ENCODE measurements at places on chromosomes 3 and 15. TPM values are rescaled to one million over a fixed set of nuclear protein-coding genes. Genes with fewer than 3 reads are reported as not detected.

DNA sequence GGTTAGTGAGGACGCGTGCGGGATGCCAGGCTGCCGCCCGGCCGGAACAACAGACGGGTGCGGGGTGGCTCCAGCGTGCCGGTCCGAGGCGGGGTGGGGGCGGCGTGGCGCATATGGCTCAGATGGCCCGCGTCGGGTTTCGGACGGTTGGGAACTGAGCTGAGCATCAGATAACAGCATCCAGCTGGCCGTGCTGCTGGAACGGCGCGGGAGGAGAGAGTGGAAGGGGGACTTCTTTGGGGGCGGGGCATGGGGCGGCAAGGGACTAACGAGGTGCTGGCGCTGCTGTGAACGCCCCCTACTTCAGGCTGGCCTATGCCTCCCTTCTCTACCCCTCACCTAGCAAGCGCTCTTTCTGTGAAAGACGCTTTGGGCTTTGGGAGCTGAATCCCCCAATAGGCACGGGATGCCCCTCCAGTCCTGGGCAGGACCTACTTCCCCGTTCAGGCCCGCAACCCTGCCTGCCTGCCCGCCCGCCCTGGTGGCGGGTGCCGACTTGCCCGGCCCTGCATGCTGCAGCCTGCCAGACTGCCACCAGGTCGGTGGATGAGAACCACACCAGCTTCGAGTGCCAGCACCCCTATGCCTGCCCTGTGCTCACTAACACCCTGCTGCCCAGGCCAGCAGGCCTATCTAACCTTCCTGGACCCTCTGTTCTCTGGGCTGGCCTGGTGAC is 542 bp downstream of the INKA1 start:
- peak; percentile 72 for DNase-seq

- DNase-seq: no peak
Measured at GRCh38 chr3:157605356-157605755, 102.1 kb upstream of the VEPH1 start.

DNA sequence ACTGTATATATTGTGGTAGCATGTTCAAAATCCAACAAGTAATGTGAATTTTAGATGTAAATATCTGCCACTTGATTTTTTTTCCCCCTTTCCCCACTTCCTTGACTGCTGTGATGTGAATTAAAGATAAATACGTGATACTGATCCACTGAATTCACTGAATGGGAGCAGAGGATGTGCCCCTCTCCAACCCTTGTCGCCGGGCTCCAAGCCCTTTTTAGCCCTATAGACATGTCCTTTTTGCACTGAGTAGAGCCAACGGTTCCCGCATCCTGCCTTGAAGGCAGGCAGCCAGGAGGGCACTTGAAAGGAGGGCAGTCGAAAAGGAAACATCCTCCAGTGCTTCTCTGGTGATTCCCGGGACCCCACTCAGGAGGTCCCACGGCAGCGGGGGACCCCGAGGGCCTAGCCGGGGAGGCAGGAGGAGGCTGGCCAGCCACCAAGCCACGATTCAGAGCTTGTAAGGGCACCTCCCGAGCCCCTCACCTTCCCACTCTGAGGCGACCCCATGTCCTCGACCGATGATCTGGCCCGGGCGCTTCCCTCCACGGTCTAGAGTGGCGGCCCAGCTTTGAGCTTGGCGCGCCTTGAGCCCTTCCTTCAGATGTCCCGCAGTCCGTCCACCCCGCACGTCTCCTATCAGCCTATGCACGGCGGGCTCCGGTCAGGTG is 901 bp upstream of the MANF start:
- DNase-seq: no peak

- DNase-seq: no peak
Measured at GRCh38 chr3:31974471-31974870, 6.6 kb downstream of the OSBPL10 start.

GRCh38 chr15:51226576-51227210 is 111.7 kb downstream of the CYP19A1 start:
- DNase-seq: no peak

- no peak for DNase-seq
Measured at GRCh38 chr15:77021803-77022381, 27.0 kb downstream of the PSTPIP1 start.

GRCh38 chr3:56629047-56629446 is 54.0 kb downstream of the TASOR start:
- no peak for DNase-seq

- DNase-seq: no peak
Measured at GRCh38 chr3:139586420-139587017, 47.0 kb upstream of the RBP1 start.

- DNase-seq: no peak
Measured at GRCh38 chr3:39149498-39150147, 3.8 kb downstream of the CSRNP1 start.

ZNF662 gene
- not detected for polyA plus RNA-seq

CEMIP gene
- polyA plus RNA-seq: 0.05 TPM

CCR3 gene
- not detected for polyA plus RNA-seq

ZNF80 gene
- 0.27 TPM for polyA plus RNA-seq

POPDC2 gene
- polyA plus RNA-seq: 3.5 TPM
